Right cardiac atrium (tissue), 5 donors: ENCODE measurements at places on chromosomes 2 and 18. TPM values are rescaled to one million over a fixed set of nuclear protein-coding genes. Genes with fewer than 3 reads are reported as not detected.

PASK gene
- 2.9 TPM for total RNA-seq

DNA sequence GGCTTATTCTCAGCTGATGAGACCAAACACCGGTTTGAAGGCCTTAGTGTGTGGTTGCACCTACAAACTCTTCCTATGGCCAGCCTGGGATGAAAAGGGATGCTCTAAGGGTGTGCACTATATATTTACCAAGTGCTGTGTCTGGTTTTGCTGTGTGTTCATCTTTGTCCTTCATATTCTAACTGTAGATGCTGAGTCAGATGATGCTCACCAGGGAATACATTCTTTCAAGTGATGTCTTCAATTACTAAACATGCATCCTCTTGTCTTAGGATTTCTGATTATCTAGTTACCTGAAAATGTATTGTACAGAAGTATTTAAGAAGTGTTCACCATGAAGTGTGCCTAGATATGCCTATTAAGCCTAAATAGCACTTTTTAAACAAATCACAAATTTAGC is 1111.6 kb upstream of the ZEB2 start:
- DNase-seq: no peak

DNA sequence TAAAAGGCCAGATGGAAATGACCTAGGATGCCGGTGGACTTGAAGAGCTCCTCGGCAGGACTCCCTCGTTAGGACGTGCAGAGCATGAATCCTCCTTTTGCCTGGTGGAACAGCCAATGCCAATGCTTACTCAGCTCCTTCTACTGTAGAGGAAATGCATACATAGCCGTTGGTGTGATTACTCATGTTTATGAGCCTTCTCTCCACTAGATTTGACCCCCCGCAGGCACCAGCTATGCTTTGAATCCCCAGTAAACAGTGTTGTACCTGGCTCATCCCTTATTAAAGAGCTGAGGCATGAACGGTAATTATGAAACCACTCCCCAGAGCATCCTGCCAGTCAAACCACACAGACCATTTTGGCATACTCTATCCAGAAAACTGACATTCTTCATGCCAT is 172.8 kb downstream of the ANTXR1 start:
- no peak for DNase-seq

DNA sequence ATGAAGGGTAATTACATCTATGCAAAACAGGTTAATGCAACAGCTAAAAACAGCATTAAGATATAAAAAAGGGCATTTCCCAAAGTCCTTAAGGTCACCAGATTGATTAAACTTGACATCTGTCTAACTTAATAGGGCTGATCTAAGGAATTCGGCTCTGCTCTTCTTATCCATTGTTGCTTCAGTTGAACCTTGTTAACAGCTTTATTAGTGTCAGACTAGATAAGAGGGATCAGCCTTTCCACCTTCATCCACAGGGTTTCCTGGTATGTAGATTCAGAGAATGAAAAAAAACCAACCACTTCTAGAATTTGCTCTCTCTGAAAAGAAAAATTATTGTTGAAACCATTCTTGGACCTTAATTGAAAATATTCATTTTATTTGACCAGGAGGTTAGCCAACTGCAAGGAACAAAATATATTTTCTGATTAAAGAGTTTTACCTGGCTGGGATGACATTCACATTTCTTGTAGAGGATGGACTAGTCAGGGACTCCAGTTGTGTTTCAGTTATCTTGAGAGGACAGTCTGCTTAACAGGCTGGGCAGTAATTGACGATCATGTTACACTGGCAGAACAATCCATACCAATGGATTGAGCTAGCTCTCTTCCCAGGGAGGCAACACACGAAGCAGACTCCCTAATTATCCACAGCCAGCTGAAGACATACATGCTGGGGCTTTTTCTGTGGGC is 357.4 kb upstream of the ACVR2A start:
- no peak for DNase-seq

MTA3 gene
- 30.3 TPM for total RNA-seq

C2orf15 gene
- total RNA-seq: 0.43 TPM

GRCh38 chr18:79424008-79424565 is 28.4 kb downstream of the NFATC1 start:
- DNase-seq: peak; percentile 92

DNA sequence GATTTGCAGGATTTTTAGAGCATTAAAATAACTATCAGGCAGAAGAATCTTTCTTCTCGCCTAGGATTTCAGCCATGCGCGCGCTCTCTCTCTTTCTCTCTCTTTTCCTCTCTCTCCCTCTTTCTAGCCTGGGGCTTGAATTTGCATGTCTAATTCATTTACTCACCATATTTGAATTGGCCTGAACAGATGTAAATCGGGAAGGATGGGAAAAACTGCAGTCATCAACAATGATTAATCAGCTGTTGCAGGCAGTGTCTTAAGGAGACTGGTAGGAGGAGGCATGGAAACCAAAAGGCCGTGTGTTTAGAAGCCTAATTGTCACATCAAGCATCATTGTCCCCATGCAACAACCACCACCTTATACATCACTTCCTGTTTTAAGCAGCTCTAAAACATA is 137.0 kb downstream of the MEIS1 start:
- DNase-seq: no peak

DNA sequence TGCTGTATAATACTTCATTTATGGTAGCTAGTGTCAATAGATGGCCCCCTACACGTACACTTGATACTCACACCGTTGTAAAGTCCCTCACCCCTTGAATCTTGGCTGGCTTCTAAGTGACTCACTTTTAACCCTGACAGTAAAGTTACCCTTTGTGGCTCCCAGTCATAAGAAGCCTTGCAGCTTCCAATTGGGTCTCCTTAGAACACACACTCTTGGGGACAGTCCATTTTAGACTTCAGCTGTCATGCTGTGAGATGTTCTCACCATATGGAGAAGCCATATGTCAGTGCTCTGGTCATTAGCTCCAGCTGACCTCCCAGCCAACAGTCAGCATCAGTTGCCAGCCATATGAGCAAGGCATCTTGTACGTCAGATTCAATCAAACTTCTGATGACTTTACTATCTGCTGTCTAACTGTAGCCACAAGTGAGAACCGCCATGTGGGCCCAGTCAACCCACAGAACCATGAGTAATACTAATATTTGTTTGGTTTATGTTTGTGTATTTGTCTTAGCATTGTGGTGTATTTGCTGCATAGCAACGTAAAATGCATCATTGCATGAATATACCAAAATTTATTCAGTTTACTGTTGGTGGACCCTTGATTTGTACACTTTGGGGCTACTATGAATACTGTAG is 68.3 kb downstream of the PTPN4 start:
- no peak for DNase-seq
